ENCODE measurements at places on chromosomes 5 and 9.

GRCh38 chr5:64502196-64502595 is 3.6 kb upstream of the RGS7BP start:
- no peak for DNase-seq

GRCh38 chr5:72041654-72042053 is 65.6 kb upstream of the MAP1B start:
- DNase-seq: no peak

- no peak for DNase-seq
These were observed 58.3 kb upstream of the NXNL2 start for GRCh38 chr9:88476491-88477271.

DNA sequence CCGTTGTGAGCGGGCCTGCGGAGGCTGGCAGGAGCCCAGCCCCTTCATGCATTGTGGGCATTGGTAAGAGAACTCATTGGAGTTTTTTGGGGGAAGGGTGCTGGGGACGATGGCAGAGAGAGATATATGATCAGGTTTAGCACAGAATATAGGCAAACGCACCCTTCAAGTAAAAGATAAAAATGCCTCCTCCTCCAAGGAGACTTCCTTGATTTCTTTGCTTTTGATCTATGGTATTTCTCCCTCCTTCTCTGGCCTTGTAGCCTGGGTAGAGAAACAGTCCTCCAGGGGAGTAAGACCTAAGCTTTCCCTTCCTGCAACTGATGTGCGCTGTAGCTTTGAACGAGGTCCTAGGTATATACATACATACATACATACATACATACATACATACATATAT is 960 bp upstream of the PPARGC1B start:
- no peak for DNase-seq

- no peak for DNase-seq
These were observed 880 bp upstream of the PTPDC1 start for GRCh38 chr9:94083384-94083783.

GRCh38 chr5:60805463-60805862 is 38.6 kb downstream of the ELOVL7 start:
- DNase-seq: no peak

DNA sequence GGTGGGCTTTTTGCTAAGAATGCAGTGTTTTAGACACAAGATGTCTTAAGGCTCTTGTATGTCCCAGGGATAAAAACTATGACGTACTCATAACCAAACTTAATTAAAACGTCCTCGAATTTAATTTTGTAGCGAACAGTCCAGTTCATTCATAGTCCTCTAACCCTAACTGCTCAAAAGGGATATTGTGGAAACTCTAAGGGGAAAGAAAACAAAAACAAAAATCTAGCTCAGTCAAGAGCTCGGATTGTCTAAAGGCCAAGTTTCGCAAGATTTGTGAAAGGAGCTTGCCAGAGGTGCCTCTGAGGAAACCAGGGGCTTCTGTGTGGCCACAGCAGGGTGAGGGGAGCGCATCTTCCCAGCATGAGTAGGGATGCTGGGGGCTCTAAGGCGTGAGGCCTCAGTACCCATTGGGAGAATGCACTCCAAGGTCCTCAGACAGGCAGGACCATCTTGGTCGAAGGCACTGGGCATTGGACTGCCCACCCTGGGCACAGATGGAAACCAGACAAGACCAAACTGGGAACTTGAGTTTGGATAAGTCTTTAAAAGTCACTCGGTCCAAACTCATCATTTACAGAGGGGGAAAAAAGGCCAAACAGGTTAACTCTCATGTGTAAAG is 71.8 kb downstream of the PRRT1B start:
- DNase-seq: no peak

GRCh38 chr5:129506950-129507349 is 46.9 kb downstream of the ADAMTS19 start:
- no peak for DNase-seq

DNA sequence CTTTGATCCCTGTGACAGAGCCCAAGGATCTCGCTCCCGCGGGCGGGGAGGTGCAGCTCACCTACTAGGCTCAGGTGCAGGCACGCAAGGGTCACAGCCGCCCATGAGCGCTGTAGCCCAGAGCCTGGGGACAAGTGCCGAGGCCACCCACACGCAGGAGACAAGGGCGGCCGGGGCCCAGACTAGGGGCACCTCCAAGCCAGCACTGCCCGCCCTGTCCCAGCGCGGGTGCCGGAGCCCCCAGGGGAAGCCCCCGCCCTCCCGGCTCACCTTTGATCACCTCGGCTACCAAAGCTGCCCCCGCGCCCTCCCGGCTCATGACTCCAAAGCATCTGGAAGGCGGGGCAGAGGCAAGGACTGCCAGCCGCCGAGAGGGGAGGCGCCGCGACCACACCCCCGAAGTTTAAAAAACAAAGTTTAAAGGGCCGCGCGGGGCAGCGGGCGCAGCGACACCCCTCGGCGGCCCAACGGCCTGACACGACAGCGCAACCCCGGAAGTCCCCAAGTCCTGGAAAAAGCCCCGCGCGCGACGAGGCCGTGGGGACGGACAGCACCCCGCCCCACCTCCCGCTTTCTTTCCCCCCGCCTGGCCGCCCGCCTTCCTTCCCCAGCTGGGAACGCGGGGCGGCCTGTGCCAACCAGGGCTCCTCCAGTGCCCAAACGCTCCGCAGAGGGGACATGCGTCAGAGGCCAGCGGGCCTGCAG is 53.0 kb downstream of the CDC14B start:
- peak; percentile 54 for DNase-seq

DNA sequence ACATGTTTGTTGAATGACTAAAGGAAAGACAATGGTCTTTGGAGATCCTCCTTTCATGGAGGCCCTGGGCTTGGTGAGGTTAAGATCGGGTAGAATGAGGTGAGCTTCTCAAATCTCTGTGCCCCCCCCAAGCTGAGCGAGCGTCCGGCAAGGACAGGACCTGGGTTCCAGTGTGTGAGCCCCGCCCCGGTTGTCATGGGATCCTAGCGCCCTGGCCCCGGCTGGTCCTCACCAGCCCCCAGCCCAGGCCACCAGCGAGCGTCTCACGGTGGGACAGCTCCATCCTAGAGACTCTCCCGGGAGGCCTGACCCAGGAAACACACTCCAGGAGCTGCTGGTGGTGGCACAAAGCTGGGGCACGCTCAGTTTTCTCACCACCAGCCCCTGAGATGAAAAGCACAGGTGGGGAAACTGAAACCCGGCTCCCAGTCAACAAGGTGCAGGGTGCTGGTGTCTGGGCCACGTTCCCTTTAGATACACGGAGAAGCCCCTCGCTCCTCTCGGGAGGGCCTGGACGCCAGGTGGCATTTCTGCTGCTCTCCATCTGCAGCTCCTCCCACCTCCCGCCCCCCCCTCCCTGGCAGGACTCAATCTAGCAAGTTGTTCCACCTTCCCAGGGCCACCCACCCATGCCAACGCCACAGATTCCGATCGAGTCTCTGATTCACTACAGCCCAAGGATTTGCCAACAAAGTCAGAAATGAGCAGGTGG is 131.3 kb upstream of the PPP1R26 start:
- DNase-seq: no peak
